ENCODE measurements at places on chromosomes 1 and 21.
A peak's percentile ranks its signal among the peaks of the same experiment; 100 is the strongest.

DNA sequence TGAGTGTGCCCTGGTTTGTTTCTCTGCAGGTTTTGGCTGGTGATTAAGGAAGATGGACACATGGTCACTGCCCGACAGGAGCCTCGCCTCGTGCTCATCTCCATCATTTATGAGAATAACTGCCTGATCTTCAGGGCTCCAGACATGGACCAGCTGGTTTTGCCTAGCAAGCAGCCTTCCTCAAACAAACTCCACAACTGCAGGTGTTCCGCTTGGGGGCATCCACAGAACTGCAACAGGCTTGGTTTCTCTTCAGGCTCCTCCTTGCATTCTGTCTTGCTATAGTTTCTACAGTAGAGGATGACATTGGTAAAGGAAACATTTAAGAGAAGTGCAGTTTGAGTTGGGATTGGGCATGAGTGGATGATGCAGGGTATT, 6.8 kb downstream of the MTARC2 start:
- no peak for DNase-seq

DNA sequence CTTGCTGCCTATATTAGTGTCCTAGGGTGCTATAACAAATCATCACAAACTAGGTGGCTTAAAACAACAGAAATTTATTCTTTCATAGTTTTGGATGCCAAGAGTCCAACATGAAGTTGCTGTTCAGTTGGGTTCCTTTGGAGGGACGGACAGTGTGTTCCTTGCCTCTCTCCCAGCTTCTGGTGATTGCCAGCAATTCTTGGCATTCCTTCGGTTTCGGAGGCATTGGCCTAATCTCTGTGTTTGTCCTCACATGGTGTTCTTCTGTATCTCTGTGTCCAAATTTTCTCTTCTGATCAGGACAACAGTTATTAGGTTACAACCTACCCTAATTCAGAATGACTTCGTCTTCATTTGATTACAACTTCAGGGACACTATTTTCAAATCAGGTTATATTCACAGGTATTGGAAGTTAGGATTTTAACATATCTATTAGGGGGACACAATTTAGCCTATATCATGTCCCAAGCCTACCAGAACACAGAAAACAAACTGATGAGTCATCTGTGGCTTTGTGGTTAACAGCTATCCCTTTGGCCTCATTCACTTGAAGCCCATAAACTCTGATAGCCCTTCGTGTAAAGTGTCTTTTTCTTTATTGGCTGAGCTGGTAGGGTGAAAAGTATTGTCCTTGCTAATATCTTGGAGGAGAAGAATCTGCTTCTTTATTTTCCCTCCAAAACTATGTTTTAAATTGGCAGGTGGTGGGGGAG, 83.2 kb upstream of the PAPPA2 start:
- no peak for DNase-seq

GRCh38 chr21:43921571-43921978, 56.6 kb downstream of the AGPAT3 start:
- no peak for DNase-seq

DNA sequence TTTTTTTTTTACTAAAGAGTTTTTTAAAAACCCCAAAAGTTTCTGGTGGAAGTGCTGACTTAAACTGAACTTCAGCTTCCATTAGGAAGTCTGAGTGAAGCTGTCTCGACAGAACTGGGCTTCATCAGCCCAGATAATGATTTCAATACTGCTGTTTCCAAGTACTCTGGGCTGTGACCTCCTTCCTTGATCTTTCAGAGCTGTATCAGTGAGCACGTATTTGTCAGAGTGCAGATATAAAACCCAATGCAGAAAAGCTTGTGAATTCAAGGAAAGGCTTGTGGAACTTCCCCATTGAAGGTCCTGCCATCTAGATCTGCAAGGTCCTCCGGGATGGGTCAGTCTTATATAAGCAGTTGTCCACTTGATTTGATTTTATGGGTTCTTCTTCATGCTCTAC, 50.1 kb upstream of the RGS21 start:
- no peak for DNase-seq

GRCh38 chr1:214386747-214387146, 105.8 kb downstream of the SMYD2 start:
- peak; percentile 83 for DNase-seq
